IPS DF 19.7 (cell line): ENCODE measurements at places on chromosomes 11 and 22.

DNA sequence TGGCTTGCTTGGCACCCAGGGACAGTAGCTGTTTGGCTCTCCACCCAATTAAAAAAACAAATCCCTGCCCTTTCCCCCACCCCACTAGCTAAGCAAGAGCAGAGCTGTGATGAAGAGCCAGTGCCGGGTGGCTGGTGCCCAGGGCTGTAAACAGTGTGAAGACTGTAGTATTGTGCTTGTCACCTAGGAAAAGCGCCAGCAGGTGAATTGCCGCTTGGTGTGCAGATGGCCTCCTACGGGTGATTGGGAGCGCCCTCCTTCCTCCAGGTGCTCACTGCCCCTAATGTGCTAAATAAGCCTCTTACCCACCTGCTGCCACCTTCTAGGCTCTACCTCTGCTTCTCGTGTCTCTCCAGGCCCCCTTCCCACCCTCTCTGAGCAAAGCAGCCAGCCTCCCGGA lies 18.4 kb upstream of the RAPSN start:
- DNase-seq, result no peak

DNA sequence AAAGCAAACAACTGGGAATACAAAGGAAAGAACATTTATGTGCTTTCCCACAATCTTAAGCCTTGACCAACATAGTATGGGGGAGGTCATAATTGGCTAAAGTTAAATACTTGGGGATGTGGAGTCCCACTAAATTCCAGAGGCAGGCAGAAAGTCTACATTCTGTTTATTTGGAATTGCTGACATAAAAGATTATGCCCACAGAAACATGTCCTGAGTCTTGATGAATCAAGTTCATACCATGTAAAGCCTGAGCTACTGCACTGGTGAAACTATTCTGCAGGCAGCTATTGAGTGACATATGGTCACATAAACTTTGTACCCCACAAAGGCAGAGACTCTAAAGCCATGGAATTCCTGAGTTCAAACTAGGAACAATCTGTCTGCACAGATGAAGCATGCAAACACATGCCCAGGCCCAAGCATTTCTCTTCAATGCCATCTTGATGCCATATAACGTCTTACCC lies 69.9 kb upstream of the CHRM4 start:
- DNase-seq, result no peak

GRCh38 chr11:405954-406795 lies 8.6 kb downstream of the SIGIRR start:
- no peak for DNase-seq

GRCh38 chr11:69367211-69367964 lies 73.4 kb downstream of the MYEOV start:
- no peak for DNase-seq

GRCh38 chr11:12390687-12391110 lies 13.3 kb downstream of the PARVA start:
- DNase-seq, result no peak

GRCh38 chr11:66579017-66579606 lies 10.7 kb upstream of the CTSF start:
- peak; percentile 47 for DNase-seq

DNA sequence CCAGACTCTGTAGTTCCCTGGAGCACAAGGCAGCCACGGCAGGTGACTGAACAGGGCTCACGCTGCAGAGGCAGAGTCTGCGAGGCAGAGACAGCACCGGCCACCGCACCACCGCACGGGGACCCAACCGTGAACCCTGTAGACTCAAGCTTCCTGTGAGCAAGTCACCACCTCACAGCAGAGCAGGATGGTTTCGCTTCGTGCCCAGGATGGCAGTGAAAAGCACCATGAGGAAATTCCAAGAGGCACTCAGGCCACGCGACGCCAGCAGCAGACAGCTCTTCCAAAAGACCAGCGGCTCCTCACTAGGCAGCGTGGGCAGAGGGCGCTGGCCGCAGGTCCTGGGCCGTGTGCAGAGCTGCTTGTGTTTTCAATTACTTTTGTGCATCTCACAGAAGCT lies 24.5 kb downstream of the BRD1 start:
- no peak for DNase-seq

DNA sequence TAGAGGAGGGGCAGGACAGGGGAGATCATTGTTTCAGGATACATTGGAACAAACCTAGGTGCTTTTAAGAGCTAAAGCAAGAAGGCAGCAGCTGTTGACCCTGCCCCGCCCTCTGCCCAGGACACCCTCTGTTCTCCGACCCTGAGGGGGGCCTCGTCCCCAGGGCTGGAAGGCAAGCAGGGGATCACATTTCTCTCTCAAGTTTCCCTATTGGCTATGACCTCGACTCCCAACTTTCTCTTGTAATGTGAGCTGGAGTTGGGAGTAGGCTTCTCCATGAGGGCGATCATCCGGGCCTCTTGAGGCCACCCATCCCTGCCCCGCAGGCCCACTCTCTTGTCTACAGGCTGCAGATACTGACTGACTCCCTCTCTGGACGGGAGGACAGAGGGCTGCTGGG lies 37.7 kb downstream of the DSCAML1 start:
- no peak for DNase-seq

DNA sequence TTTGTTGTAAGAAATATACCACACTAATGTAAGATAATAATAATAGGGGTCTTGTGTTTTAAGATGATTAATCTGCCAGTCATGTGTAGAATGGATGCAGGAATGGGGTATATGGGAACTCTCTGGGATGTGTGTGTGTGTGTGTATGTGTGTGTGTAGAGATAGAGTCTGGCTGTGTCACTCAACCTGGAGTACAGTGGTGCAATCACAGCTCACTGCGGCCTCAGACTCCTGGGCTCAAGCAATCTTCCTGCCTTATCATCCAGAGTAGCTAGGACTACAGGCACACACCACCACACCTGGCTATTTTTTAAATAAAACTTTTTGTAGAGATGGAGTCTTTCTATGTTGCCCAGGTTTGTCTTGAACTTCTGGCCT lies 11.5 kb upstream of the PANX1 start:
- no peak for DNase-seq

GRCh38 chr11:65574811-65575567 lies 864 bp upstream of the EHBP1L1 start:
- DNase-seq, result no peak

GRCh38 chr11:46239801-46240061 lies 37.7 kb upstream of the CREB3L1 start:
- no peak for DNase-seq

GRCh38 chr11:130383344-130384211 lies 44.8 kb downstream of the ADAMTS8 start:
- peak; percentile 87 for DNase-seq

- no peak for DNase-seq
Measured at GRCh38 chr11:123212406-123212805, 17.4 kb upstream of the CLMP start.
